ENCODE measurements at places on chromosomes 3 and 15.

DNA sequence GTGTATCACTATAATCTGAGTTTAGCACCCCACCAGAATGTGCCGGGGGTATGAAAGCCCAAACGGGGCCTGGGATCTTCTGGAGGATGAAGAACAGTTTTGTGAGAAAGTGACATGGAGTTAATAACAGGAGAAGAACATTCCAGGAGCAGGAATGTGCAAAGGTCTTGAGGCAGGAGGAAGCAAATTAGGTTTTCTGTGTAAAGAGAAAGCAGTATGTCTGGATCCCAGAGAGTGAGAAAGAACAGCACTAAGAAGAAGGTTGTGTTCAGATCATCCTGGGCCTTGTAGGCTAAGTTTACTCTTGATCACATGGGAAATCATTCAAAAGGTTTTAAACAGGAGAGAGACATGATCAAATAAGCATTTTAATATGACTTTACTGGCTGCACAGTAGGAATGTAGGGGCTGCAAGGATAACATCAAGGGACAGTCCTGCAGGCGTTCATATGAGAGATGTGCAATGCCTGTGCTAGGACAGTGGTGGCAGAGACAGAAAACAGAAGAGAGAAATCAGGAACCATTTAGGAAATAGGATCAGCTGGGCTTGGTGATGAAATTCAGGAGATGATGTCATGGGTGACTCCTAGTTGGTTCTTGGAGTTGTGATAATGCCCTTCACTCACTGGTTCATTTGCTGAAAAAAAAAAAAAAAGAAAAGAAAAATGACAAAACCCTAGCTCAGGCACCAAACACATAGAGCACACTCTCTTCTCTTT, 113.5 kb downstream of the TNIK start:
- no peak for DNase-seq

- DNase-seq, result peak; percentile 61
These were observed at the start of gene TM4SF1 for GRCh38 chr3:149377408-149378364. TSS of gene TM4SF1 (minus strand) at chr3:149377649. CDS start at chr3:149377547, 102 bp downstream.

DNA sequence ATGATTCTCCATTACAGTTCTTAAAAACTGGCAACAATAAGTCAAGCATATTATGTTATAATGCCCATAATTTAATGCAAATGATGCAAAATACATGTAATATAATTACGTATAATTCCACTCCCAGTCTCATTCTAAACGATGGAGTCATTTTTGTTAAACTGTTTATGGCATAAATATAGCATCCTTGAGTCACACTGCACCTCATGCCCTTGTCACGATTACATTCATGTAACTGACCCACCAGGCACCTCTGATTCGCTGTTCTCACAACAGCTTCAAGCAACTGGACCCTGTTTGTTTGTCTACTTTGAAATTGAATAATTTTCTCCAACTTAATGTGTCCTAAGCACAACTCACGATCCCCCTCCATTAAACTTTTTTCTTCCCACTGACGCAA, 148.0 kb upstream of the LRTM1 start:
- no peak for DNase-seq

GRCh38 chr3:152026033-152026556, 152.7 kb downstream of the SUCNR1 start:
- no peak for DNase-seq

GRCh38 chr3:36364260-36364659, 16.0 kb upstream of the STAC start:
- no peak for DNase-seq

GRCh38 chr15:81155375-81156218, 21.5 kb downstream of the CFAP161 start:
- no peak for DNase-seq

- DNase-seq, result peak; percentile 26
These were observed 52.1 kb downstream of the ITGB5 start for GRCh38 chr3:124834723-124835718.

DNA sequence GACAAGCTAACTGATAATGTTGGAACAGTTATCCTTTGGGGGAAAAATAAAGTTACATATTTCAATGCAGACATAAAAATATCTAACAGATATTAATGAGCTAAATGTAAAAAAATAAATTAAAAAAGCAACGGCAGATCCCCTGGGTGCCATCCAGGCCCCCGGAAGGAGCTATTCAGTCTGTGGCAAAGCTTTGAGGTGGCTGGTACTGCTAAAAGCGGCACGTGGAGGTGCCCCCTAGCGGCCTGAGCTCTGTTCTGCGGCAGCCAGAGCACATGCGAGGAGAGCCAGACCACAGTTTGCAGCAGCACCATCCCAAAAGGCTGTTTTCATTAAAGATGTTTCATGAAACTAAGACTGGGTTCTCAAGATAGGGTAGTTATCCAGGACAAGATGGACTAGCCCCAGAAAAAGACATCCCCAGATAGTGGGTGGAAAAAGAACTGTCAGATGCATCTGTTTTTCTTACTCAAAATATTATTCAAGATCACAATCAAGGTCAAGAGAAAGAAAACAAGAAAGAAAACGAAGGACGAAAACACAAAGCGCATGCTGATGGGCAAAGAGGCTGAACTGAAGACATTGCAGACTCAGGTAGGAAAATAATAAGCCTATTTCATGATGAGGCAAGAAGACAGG, 18.7 kb downstream of the AP3S2 start:
- DNase-seq, result peak; percentile 66

DNA sequence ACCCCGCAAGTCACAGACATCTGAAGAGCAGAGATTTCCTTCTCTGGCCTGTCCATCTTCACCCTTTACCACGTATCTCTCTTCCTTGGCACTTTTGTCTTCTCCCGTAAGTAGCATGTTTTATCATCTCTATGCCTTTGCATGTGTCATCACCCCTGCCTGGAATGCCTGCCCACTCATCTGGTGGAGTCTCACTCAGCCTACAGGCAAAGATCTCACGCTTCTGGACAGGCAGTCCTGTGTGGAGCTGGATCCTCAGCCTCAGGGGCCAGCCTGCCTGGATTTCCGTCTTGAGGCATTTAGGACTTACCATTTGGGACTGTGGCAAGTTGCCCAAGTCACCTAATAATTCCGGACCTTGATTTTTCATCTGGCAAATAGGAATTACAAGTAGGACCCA, 114.3 kb upstream of the CACNA2D3 start:
- DNase-seq, result no peak
